ENCODE measurements at places on chromosomes 13 and 19.

DNA sequence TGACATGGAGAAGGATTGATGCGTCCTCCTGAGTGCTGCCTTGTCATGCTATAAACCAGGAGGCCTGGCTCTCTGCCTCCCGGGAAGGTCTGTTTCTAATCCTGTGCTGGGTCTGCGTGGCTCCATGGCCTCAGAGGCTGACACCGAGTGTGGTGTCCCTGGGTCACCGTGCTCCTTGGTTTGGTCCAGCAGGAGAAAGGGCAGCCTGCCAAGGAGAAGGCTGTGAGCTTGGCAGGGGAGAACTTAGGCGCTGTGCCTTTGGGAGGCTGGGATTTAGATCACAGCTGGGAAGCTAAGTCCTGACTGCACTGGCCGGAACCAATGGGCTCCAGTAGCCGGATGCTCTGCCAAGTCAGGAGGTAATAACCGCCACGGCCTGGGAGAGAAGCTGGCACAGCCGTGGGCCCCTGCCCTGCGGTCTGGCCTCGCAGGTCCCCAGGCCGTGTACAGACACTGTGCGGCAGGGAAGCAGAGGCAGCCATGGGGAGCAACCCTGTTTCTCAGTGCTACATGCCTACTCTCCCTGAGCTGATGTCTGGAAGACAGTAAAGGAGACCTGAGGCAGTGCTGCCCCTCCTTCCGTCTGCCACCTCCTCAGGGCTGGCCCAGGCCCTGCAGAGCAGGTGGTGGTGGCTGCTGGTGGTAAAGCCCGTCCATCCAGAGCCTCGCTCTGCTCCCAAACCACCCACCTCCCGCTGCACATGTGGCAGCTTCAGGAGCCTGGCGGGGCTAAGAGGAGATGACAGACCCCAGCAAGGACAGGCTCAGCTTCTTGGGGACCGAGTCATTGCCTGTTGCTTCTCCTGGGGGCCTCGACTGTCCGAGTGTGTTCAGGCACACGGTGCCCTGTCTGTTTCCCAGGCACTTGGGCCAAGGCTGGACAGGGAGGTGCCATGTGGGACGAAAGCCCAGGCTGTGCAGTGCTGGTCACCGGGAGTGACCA, 44.9 kb downstream of the C13orf46 start:
- DNase-seq, result no peak

GRCh38 chr19:50932018-50932689, 20.7 kb downstream of the KLK5 start:
- no peak for DNase-seq

DNA sequence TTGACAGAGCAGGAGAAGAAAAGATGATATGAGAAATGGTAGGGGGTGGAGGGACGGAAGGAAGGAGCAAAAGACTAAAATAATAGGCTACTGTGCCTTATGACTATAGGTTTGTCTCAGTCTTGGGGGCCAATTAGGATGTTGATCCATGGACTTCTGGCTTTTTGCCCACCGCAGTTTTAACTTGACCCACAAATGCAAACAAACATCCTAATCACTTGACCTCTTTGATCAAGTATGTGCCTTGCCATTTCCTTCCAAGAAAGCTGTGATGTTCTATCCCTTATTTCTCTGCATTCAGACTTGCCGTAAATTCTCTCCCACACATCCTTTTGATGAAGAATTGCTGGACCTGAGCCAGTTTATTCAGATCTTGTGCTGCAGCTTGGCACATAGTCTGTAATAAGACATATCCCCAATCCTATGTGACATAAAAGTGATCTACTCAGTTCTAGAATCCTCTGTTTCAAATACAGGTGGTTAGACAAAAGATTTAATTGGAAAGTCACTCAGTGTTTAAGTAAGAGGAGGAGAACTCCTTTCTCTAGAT, 62.8 kb downstream of the TPT1 start:
- no peak for DNase-seq

- peak; percentile 28 for DNase-seq
Observed at GRCh38 chr13:112821340-112822055, 131.7 kb downstream of the ATP11A start.

DNA sequence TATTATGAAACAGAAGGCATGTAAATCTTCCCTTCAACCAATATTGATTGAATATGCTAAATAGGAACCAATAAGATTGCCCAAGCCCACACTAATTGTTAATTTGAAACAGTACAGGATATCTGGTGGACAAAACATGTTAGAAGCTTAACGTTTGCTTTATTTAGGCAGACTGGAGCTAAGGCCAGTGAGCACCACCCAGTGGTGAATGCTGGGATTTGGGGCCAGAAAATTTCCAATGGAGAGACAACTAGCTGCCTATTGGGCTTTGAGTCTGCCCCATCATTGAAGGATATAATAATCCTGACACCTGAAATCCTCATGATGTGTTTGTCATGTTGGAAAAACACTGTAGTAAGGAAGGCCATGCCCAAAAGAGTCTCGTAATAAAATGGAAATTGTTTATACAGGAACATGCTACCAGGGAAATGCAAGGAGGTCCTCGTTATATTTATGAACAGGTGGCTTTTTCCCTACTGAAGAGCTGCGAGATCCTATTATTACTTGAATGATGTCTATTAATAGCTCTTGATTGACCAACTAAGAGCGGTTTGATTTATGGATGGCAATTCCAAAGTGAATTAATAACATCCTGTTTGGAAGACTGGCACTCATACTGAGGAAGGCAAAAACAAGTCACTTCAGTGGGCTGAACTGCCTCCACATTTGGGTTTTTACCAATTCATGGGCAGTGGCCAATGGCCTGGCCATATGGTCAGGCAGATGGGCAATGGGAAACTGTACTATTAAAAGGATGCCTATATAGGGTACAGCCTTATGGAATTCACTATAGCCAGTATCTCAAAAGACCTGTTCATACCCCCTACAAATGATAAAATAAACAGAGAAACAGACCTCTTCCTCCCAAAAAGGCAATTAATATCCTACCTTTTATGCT, 8.7 kb downstream of the SIGLECL1 start:
- peak; percentile 62 for DNase-seq
